ENCODE measurements at places on chromosomes 12 and 14.

GRCh38 chr12:1369938-1370500, 224.4 kb downstream of the FBXL14 start:
- DNase-seq = peak; percentile 22

GRCh38 chr14:59020382-59020781, 168.1 kb upstream of the DAAM1 start:
- DNase-seq = no peak

- no peak for DNase-seq
Measured at GRCh38 chr12:69688471-69689427, 10.4 kb downstream of the BEST3 start.

- DNase-seq = no peak
Measured at GRCh38 chr12:122204167-122205052, 901 bp downstream of the B3GNT4 start.

- DNase-seq = no peak
Measured at GRCh38 chr14:85300107-85300506, 229.8 kb upstream of the FLRT2 start.

- DNase-seq = no peak
Measured at GRCh38 chr14:23670481-23670880, 34.3 kb downstream of the DHRS2 start.

DNA sequence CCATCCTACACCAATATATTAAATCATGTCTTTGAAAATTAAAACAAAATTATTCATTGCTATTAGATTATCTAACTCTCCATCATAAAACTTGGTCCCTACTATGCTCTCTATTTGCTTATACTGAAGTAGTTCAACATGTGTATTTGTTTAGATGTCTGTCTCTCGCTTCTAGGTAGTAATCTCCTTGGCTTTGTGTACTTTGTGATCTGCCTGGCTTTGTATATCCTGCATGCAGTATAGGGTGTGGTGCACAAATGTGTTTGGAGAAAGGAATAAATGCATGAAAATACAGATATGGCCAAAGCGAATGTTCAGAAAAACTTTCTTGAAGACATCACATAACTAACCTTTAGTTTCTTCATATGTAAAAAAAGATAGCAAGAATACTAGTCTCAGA, 246.6 kb upstream of the LRFN5 start:
- no peak for DNase-seq

DNA sequence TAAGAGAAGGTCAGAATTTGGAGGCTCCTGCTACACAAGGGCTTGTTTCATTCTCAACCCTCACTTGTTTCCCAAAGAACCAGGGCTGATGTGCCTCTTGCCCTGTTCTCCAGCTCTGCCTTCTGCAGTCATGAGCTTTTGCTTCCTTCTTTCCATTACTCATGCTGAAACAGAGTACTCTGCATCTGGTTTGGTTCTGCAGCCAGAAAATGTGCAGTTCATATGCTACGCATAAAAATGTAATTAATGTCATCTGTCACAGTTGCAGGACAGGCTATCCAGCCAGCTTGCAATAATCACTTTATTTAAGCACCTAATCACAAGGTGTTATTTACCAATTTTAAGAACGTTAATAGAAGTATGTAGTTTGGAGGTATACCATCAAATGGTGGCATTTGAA, 150.2 kb downstream of the SRGAP1 start:
- no peak for DNase-seq

DNA sequence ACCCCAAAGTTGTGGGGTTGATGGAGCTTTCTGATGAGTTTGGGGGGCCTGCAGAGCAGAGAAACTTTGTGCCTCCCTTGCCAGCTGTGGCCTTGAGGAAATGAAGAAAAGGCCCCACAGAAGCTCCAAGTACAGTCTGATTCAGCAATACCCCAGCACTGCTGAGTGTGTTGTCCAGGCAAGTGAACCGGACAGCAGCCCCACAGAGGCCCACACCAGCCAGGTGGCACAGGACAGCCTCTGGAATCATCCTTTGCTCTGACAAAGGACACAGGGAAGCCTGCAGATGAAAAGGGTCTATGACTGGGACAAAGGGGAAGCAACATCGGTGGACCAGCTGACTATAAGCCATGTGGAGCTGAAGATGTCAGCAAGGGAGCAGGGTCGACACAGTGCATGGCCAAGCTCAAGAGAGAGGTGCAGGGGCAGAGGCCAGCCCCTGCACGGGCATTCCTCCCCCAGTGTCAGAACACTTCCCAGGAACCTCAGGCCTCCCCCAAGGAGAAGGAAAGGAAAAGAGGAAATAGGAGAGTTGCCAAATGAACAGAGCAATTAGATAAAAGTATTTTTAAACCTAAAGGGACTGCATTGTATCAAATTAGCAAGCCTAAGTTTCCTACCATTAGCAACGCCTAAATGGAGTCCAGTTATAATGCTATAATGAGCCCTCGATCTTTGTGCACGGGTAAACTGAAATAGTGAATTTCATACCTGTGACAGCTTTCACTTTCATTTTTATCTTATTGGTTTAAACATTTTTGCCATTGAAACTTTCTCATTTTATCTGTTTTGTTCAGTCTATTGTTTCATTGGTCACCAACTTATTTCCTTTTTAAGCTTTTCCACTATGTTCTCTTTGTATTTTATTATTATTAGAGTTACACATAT, 46.3 kb upstream of the PTGDR start:
- DNase-seq = no peak

GRCh38 chr12:130385193-130385592, 47.5 kb downstream of the PIWIL1 start:
- DNase-seq = no peak

- no peak for DNase-seq
Measured at GRCh38 chr14:51897791-51898355, 37.5 kb downstream of the GNG2 start.

DNA sequence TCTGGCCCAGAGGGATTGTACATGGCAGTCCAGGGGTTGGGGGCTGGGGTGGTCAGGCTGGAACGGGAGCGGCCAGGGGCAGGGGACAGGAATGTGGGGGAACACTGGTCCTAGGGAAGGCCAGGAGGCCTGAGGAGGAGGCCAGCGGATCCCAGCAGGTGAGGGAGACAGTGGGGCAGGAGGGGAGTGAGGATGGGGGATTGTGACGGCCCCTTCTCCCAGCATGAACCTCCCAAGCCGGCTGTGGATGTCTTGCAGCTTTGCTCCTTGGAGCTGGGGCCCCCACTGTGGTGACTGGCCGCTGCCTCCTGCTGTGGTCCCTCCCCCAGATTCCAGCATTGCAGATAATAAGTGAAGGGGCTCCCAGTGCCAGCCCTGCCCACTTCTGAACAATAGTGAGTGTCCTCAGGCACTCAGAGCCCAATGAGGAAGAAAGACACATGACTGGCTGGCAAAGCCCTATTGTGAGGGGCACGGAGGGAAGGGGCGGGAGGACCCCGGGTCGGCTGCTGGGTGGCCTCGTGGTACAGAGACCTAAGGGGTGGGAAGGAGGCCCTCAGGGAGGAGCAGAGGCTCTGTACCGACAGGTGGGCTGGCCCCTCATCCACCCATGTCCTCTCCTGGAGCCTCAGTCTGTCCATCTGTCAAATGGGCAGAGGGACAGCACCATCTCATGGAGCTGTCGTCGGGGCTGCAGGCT, 215.0 kb downstream of the KIF26A start:
- no peak for DNase-seq

DNA sequence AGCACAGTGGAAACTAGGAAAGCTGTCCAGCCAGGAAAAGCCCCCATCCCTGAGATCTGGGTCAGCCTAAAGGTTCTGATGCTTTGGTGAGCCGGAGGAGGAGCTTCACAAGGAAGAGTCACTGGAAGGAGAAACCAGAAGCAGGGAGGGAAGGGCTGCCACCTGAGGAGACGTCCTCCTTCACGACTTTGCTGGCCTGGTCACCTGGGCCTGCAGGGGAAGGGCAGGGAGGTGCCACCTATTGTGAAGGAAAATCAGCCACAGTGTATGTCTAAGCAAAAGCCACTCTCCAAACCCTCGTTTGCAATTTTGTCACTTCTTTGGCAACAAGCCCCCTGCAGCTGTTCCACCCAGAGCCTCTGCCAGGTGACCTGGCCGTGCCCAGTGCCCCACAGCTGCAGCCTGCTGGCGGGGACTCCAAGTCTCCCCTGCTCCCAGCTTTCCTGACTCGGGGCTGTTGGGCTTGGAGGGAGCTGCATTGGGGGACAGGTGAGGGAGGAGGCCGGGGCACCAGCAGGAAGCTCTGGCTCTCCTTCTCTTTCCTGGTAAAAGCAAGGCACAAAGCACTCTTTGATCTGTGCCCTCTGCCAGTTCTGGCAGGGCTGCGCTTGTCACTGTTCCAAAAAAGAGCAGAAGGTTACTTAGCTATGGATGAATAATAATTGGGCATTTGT, 120.9 kb upstream of the BCL2L14 start:
- DNase-seq = no peak

DNA sequence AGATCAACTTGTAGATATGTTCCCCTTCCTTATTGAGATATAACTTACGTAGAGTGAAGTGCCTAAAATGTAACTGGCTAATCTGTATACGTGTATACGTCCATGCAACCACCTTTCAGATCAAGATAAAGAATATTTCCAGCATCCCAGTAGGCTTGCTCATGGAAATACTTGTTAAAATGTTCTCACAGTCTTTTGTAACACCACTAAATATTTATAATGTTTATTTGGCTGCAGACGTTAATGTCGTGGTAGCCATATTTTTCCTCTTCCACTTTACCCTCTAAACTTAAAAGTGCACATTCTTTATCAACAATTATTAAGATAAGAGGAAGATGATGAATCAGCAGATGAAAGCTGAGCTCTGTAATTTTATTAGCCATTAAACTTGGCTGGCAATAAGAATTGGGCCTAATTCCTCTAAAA, 447.4 kb downstream of the AEBP2 start:
- DNase-seq = no peak

GRCh38 chr14:74261288-74261687, 22.0 kb downstream of the VSX2 start:
- DNase-seq = no peak

GRCh38 chr12:114420944-114421335, 15.0 kb upstream of the TBX5 start:
- DNase-seq = no peak

DNA sequence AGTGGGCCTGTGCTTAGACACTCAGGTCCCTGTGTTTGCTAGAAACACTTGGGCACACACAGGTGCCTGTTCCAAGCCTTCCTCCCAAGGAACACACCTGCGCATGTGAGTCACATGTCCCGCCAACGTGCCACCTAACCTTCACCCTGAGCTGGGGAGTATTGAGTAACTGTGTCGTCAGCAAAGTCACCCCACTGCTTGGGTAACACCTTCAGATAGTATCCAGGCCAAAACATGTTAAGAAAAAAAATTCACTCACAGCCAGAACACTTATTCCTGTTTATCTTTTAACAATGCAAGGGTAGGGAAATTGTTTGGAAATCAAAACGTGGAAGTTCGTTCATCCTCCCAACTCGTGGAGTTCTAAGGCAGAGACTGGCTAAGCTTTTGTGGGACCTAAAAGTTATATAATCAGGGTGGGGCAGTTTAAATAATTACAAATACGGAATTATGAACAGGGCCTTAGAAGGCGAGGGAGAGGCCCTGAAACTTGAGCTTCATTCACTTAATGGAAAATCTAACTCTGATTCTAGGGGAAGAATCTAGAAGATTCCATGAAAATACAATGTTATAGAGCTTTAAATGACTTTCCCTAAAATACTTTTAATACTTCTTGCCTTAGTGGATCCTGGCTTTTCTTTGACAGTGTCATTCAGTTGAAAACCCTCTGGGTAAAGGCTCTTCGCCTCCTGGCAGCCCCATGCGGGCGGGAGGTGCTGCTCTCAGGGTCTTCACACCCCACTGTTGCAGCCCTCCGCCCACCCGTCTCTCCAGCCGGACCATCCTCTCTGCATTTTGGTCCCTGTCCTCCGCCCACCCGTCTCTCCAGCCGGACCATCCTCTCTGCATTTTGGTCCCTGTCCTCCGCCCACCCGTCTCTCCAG, 30.3 kb upstream of the ADIPOR2 start:
- DNase-seq = no peak

- DNase-seq = no peak
Measured at GRCh38 chr14:30185832-30186231, 258.2 kb upstream of the PRKD1 start.

GRCh38 chr14:105978618-105979295, 452.4 kb downstream of the TMEM121 start:
- no peak for DNase-seq

DNA sequence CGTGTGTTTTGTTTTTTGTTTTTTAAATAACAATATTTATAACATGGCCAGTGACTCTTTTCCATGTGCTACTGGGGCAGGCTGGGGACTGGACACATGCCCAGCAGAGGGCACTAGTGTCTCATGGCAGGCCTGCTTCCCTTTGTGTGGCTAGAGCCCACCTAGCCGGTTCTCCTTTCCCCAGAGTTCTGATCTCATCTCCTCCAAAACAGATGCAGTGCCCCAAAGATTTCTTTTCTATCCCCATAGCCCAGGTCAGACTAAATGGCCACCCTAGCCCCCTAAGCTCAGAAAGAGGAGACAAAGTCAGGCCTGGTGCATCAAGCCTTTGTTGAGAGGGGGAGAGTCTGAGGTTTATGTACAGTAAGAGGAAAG, 21.2 kb downstream of the PRPF40B start:
- no peak for DNase-seq

DNA sequence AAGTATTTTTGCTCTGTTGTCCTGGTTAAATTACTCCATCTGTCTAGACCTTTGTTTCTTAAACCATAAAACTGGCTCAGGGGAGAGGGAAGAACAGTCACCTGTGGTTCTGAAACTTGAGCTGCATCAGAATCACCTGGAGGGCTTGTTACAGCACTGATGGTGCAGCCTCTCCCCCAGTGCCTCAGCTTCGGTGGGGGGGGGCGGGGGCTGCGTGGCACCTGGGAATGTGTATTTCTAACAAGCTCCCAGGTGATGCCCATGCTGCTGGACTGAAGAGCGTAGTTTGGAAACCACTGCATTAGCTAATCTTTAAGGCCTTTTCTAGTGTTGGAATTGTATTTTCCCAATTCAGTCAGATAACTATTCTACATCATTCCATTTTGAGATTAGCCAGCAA, 42.7 kb downstream of the GPHB5 start:
- DNase-seq = no peak

- DNase-seq = no peak
Measured at GRCh38 chr12:112909693-112910092, 2.9 kb downstream of the OAS1 start.

DNA sequence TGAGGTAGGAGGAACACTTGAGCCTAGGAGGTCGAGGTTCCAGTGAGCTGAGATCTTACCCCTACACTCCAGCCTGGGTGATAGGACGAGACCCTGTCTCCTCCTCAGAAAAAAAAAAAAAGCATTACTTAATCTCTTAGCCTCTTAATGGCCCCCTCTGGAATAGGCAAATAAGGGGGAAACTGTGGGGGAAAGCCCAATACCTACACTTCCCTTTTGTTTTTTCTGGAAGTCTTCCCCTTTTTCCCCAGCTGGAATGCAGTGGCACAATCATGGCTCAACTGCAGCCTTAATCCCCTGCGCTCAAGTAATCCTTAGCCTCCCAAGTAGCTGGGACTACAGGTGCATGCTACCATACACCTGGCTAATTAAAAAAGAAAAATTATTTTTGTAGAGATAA, 32.2 kb downstream of the RCOR1 start:
- DNase-seq = no peak

GRCh38 chr12:108461058-108461660, 53.9 kb upstream of the FICD start:
- DNase-seq = no peak

Measured in SK-N-MC (cell line).